Stimulated activated CD8-positive, alpha-beta memory T cell treated with anti-CD3 and anti-CD28 coated beads, Interleukin-7, amount 100 ng/mL, for 24 hours (primary cell): ENCODE measurements at places on chromosomes 7 and 10.
A peak's percentile ranks its signal among the peaks of the same experiment; 100 is the strongest.

DNA sequence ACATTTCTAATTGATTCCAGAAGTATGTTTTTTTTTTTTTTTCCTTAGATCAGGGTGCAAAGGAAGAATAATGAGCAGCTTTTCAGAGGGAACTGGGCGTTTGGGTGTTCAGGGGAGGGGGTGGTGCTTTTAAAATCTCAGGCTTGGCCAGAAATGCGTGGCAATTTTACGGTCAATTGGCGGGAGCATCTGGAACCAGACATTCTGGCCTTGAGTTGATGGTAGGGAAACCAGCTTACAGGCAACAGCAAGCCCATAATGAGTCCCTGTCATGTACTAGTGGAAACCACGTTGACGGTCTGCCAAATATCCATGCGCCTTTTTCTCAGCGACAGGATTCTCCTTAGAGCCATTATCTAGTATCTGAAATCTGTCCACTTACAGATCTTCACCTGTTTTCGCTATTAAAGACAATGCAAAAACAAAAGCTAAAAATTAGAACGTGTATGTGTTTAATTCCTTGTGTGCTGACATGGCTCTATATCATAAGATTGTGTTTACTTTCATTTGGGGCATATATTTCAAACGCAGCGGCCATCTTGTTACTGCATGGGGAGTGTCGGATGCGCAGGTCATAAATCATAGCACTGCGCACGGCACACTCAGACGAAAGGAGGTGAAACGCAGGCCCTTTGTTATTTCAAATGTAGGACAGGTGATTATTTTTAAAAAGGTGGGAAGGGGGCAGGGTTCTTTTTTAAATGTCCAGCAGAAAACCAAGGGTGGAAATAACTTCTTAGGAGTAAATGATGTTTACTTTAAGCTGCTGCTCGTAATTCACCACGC, 209.2 kb downstream of the AGMO start:
- no peak for DNase-seq

- no peak for DNase-seq
These were observed 481.0 kb downstream of the TNS3 start for GRCh38 chr7:47100817-47101435.

- DNase-seq: no peak
These were observed at the start of gene OR2F2 for GRCh38 chr7:143934526-143935325. Gene OR2F2 (plus strand): TSS chr7:143935233. CDS start chr7:143935233, 0 bp downstream.

DNA sequence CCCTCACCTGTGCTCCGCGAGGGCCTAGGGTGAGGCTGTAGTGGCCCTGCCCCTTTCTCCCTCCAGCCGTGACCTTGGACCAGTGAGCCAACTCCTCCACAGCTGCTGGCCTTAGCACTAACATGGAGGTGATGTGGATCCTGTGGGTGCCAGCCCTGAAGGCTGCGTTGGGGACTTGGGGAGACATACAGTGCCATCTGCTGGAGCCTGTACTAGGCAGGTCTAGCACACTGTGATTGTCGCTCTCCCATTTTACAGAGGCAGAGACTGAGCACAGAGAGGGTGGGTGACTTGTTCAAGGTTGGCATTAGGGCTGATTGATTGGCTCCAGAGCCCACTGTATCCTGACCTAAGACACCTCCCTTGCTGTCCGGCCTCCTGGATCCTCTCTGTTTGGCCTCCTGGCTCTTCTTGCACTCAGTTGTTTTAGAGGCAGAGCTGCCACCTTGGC, 37.6 kb downstream of the PRF1 start:
- DNase-seq: no peak

- DNase-seq: no peak
These were observed 25.9 kb upstream of the C10orf71 start for GRCh38 chr10:49273082-49273465.

DNA sequence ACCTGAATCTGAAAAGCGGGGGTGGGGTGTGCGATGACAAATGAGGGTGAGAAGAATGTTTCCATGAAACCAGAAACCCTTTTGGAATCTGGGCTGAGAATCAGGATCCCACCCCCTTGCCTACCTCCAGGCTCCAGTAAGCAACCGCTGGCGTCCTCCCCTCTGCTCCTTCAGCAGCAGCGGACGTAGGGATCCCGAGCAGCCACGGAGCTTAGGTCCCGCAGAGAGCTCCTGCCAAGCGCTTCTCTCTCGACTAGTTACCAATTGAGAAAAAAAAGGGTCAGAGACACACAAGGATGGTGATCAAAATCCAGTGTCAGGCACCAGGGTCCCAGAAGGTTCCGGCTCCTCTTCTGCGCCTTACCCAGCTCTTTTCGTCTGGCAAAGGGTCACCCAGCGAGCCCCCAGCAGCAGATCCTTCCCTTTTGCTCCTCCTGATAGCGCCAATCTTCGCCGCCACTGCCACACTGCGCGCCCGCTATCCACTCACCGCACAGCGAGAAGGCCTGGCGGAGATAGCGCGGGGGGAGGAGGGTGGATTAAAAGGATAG, 733.5 kb downstream of the ZWINT start:
- no peak for DNase-seq

- no peak for DNase-seq
These were observed 9.1 kb downstream of the LANCL2 start for GRCh38 chr7:55374213-55374612.

- peak; percentile 47 for DNase-seq
These were observed at the start of gene RUFY2 for GRCh38 chr10:68406815-68407548. Gene RUFY2 (minus strand): TSS chr10:68407277. CDS start chr10:68407189, 88 bp downstream.

DNA sequence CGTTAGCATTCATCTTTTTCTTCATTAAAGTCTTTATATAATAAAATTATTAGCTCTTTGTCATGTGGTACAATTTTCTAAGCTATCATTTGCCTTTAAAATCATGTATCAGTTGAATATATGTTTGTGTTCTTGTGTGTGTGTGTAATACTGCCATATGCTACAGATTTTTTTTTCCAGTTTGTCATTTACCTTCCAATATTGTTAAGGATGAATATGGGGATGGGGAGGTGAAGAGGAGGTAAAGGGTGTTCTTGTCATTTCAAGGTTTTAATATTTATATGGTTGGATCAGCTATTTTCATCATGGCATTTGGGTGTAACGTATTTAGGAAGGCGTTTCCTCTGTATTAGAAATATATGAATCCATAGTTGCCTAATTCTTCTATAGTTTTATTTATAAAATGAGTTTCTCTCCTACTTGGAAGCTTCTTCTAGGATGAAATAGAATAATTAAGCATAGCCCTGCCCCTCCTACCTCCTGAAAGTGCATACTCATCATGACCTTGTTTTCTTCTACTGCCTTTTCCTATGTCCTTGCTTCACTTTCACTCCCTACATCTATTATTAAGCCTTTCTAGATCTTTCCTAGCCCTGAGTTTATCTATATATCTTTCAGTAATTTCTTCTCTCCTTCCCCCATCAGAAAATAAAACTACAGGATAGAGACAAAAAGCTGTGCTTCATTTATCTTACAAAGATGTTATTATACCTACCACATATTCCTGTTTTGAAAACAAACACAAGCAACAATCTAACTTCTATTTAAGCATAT, 25.1 kb downstream of the RAB18 start:
- no peak for DNase-seq

DNA sequence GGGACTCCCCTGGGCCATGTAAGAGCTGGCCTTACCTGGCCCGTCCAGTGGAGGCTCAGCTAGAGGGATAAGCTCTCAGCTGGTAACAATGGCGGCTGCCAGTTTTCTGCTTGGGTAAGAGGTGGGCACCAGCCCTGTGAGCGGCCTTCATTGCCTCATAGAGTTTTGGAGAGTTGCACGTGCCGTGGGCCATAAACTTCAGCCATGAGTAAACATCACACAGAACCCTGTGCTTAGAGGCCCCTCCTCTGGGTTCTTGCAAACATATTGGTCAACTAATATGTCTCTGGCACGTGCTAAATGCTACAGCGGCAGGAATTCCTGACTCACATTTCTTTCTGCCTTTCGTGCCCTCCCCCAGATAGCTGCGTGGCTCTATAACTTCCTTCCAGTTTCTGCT, 103.9 kb upstream of the LEP start:
- no peak for DNase-seq

GRCh38 chr7:45625714-45626440, 51.7 kb downstream of the ADCY1 start:
- DNase-seq: no peak

DNA sequence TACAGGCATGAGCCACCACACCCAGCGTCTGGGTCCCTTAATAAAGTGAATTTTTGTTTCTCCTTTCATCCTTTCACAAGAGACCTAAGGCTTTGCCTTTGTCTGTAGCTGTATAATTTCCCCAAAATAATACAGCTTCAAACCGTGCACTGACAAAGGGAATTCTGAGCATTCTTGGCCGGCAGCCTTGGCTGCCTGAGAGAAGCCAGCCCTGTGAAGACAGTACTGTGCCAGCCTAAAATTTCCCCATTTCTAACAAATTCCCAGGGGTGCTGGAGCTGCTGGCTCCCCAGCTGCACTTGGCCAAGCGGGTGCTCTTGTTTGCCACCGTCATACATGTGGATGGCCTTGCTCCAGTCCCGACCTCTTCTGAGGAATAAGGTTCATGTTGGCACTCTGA, 106.2 kb downstream of the ZMYND11 start:
- DNase-seq: no peak

DNA sequence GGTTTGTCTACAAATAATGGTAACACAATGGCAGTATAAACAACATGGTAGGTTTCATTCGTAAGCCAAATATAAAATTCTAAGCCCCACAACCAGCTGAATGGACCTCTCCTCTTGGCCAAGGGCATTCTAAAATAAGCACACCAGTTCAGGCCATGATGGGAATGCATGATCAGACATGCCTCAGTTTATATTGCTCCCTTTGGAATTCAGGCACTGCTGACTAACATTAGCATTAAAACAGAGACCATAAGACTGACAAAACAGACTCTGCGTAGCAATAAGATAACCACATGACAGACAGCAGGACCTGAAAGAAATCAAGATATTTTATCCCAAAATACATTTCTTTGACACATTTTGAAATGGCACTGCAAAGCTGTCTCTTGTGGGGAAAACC, 125.8 kb downstream of the FAM107B start:
- no peak for DNase-seq

GRCh38 chr7:90483251-90483650, 13.8 kb downstream of the PTTG1IP2 start:
- no peak for DNase-seq

GRCh38 chr7:19663816-19664462, 44.9 kb downstream of the POLR1F start:
- no peak for DNase-seq

DNA sequence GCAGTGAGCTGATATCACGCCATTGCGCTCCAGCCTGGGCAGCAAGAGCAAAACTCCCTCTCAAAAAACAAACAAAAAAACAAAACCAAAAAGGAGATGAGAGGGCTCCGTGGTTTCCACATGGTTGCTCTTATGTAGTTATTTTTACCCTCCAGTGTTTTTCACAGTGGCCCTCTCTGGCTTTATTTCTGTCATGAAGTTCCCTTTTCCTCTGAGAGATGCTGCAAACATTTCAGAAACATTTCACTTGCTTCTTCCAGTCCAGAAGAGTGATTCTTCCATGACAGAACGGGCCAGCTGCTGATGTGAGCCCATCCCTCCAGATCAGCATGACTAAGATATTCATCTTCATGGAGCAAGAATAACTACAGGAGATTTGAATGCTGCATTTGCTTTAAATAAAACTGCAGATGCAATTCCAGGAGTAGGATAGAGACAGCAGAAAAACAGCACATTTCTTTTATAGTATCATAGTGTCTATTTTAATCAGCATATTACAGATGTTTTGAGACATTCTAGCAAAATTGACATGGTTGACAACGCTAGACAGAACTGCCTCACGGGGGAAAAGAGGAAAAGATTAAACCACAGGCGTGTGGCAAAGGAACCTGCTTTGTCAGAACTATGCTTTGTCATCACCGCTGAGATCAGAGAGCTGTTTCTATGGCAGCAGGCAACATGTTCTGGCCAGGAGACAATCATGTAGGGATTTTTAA, 40.3 kb downstream of the NRCAM start:
- DNase-seq: no peak

GRCh38 chr7:108815815-108816214, 246.1 kb downstream of the DNAJB9 start:
- DNase-seq: no peak

DNA sequence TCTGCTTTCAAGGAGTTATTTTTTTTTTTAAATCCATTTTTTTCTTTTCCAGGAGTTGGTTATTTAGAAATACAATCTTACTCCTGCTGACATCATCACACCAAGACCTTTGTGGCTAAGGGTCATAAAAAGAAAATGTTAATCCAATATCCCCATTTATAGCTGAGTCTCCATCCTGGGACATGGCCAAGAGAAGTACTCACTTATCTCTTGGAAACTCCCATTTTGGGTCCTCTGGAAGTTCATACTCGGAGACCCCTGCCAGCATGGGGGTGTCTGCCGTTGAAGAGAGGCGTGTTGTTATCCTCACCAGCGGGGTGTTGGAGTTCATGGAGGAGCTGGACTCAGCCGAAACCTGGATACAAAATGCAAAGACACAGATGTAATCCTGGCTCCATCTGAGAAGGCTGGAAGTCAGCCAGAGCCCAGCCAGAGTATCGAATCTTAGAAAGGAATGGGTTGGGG, 94.6 kb downstream of the FGFR2 start:
- no peak for DNase-seq

- DNase-seq: no peak
These were observed 201.4 kb downstream of the PTEN start for GRCh38 chr10:88064608-88065382.

DNA sequence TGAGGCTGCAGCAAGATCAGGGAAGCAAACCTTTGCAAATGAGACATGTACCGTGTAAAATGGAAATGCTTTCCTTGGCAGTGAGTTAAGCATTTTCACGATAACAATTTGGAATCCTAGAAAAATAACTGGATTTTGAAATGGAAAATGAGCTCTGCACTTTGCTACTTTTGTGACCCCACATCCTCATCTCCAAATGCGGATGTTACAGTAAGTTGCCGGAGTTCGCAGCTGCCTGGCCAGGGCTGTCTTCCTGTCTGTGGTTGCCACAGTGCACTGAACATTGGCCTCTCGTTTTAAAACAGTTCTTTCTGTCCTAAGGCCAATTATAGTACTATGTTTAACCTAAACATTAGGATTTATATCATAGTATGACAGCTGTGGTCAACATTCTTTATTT, 136.2 kb upstream of the FZD8 start:
- no peak for DNase-seq

- no peak for DNase-seq
These were observed 93.5 kb downstream of the DYNC1I1 start for GRCh38 chr7:95865716-95866371.

GRCh38 chr7:71507680-71508602, 376.0 kb downstream of the GALNT17 start:
- DNase-seq: no peak

DNA sequence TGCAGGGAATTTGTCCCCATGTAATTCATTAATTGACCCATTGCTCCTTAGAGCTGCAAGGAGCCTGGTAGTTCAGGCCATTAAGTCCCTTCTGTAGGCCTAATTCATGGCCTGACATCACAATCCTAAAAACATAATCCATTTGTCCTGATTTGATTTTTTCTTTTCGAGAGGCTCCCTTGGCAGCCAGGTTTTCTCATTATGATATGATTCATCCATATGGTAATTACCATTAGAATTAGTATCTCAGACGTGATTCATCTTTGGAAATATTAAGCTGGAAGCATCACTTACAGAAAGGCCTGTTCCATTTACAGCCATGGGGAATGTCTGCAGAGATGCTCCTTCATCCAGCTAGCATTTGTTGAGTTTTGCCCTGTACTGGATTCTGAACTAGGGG, 128.5 kb downstream of the PLCE1 start:
- DNase-seq: no peak
